Vagina (tissue), 2 donors: ENCODE measurements at places on chromosomes 2 and 18. TPM values are rescaled to one million over a fixed set of nuclear protein-coding genes. Genes with fewer than 3 reads are reported as not detected.

Gene ABCG8
- not detected for total RNA-seq

Gene HAT1
- total RNA-seq, result 30.0 TPM

Gene LBX2
- not detected for total RNA-seq

Gene NPPC
- 16.0 TPM for total RNA-seq

Gene TPO
- total RNA-seq, result 2.0 TPM

Gene ANKRD30B
- not detected for total RNA-seq

Gene TYMS
- total RNA-seq, result 11.3 TPM

Gene MAB21L4
- 21.1 TPM for total RNA-seq

Gene RALB
- 44.0 TPM for total RNA-seq

Gene MEIS1
- 80.5 TPM for total RNA-seq

Gene GPAT2
- 1.2 TPM for total RNA-seq

Gene TANK
- 94.0 TPM for total RNA-seq

Gene TCF23
- total RNA-seq, result 7.4 TPM

Gene SLC8A1
- total RNA-seq, result 40.8 TPM

Gene METTL5
- total RNA-seq, result 22.1 TPM

Gene ZBTB14
- 8.8 TPM for total RNA-seq

Gene MBD5
- total RNA-seq, result 32.7 TPM

Gene GPC1
- 73.2 TPM for total RNA-seq

Gene HOXD9
- 12.5 TPM for total RNA-seq

Gene TTN
- 2.0 TPM for total RNA-seq

Gene NPAS2
- 37.6 TPM for total RNA-seq
